ENCODE measurements at places on chromosomes 7 and 10.

DNA sequence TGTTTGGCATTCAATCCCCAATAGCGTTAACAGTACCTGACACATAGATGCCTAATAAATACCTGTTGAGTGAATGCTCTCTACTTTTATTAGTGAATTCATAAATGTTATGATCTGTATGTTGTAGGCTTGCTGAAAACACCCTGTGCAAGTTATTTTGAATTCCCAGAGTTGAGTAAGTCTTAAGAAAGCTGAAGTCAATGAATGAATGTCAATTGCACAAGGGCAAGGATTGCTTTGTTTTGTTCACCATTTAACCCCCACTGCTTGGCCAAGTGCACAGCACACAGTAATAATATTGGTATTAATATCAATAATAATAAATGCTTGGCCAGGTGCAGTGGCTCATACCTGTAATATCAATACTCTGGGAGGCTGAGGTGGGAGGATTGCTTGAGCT is 10.2 kb downstream of the CPA1 start:
- no peak for DNase-seq

DNA sequence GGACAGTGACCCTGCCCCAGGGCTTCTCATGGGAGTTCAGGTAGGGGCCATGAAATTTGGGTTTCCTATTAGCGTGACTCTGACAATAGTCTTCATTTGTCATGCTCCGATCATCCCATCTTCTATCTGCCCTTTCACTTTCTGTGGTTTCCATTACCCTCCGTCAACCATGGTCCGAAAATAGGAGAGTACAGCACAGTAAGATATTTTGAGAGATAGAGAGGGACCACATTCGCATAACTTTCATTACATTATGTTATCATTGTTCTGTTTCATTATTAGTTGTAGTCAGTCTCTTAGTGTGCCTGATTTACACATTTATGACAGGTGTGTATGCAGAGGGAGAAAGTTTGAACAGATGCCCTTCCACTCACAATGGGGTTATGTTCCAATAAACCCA is 649.2 kb downstream of the SDK1 start:
- no peak for DNase-seq

GRCh38 chr10:21509341-21510240 is 15.9 kb downstream of the SKIDA1 start:
- no peak for DNase-seq

GRCh38 chr7:101306307-101306706 is 15.3 kb downstream of the IFT22 start:
- DNase-seq, result no peak

GRCh38 chr10:43206391-43207235 is 60.3 kb downstream of the RASGEF1A start:
- no peak for DNase-seq

DNA sequence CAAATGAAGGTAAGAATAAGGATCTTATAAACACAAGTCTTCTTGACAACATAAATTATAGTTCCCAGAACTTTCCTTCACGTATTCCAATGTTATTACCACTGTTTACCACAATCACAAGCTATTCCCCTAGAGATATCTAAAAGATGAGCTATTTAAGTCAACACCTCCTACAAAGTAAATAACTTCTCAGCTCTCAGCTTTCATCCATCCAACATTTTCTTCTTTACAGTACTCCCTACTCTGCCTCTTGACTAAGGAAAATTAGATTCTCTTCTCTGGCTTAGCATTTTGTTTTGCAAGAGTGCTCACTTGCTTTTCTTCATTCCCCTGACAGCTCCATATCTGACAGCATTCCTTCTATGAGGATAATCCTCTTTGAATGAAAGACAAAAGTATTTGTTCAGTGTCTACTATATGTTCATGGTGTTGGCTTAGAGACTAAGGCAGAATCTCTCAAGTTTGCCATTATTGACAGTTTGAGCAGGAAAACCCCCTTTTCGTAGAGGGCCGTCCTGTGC is 93.0 kb upstream of the IL6 start:
- DNase-seq, result no peak

GRCh38 chr10:71434760-71435394 is 38.2 kb downstream of the CDH23 start:
- no peak for DNase-seq

GRCh38 chr10:79904671-79905321 is 44.1 kb downstream of the SFTPD start:
- no peak for DNase-seq

DNA sequence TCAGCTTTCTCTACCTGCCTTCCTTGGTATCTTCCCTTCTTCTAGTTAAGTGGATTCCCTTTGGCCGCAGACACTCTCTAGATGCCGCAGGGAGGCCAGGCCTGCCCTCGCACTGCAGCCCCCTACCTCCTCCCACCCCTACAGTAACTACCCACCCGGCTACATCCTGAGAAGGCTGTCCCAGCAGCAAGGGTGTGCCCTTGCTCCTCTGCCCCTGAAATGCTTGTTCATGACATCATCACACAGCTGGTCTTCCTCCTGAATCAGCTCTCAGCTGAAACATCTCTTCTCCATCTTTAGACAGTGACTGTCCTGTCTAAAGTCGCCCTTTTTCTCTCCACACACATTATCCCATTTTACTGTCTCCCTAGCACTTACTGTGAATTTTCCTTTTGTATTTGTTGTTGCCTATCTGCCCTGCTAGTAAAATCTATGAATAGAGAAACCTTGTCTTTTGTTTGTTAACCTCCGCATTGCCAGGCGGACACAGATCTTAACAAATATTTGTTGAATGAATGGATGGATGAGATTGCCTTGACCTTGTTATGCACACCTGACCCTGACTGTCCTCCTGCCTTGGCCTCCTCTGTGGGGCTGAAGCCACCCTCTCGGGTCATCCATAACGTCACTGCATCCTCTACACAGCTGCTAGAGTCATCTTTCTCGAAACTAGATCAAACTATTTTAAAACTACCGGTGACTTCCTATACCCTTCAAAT is 108.9 kb upstream of the GATA3 start:
- no peak for DNase-seq

DNA sequence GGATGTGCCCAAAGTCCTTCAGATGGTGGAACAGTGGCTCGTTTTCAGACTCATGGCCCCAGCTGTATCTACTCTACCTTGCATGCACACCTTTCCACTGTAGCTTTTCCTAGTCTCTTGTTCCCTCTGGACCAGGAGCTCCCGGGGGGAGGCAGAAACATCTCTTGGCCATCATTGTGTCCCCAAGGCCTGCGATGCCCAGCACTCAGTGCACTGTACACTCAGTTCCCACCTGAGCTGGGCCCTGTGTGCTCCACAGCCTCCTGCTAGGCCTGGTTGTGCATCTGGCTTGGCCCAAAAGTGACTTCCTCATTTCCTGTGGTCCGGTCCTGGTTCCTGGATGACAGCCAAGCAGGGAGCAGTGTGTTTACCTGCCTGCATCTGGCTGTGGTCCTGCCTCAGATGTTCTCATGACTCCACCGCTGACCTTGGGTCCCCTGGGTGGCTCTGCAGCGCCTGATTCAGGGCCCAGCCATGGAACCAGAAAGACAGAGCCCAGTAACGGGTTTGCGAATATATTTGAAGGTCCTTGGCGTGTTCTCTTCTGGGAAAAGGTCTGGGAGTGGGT is 9.9 kb upstream of the DOCK1 start:
- DNase-seq, result no peak

DNA sequence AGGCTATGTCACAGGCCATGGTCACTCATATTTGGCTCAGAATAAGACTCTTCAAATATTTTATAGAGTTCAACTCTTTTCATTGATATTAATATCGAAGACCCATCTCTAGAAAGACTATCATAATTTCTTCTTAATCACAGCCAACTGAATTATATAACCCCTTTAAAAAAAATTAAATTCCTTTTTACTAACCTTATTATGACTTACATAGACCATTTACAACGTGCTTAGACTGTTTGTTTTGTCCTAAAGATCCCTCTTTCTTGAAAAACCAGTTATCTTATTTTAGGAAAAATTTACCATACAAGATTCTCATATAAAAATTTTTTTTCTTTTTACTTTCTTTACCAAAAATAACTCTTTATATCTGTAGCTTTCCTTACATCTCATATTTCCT is 10.2 kb upstream of the TMEM254 start:
- no peak for DNase-seq

- no peak for DNase-seq
These were observed 137.9 kb upstream of the SEMA3E start for GRCh38 chr7:83786858-83787257.

DNA sequence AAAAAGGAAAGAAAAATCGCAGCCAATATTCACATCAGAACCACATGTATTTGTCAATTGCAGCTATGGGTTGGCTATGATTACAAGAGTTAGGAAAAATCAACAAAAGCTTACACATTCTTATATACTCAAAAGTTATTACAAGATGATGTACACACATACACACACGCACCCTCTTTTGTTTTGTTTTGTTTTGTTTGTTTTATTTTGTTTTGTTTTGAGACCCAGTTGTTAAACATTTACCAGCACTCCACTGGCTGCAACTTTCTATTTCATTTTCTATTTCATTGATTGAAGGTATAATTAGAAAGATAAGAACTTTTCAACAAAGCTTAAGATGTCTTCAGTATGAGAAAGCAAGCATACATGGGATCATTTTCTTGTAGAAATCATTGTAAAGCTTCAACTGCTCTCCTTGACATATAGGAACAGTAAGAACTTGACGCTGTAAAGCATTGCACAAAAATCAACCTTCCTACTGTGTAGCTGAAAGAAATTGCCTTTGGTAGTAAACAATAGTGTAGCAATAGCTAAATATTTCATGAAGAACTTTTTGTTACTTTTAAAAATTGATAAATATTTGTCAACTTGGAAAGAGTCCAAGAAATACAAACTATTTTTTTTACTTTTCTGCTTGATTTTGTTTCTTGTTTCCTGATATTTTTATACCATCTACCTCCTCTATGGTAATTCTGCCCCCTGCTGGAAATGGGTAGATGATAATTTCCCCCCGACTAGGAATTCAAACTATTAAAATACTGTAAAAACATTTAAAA is 205.9 kb downstream of the MBL2 start:
- DNase-seq, result no peak

- DNase-seq, result no peak
These were observed 17.8 kb upstream of the GATA3 start for GRCh38 chr10:8036506-8037198.

GRCh38 chr10:10658172-10658785 is 359.4 kb upstream of the CELF2 start:
- no peak for DNase-seq

GRCh38 chr10:74753442-74754211 is 72.8 kb upstream of the KAT6B start:
- no peak for DNase-seq

DNA sequence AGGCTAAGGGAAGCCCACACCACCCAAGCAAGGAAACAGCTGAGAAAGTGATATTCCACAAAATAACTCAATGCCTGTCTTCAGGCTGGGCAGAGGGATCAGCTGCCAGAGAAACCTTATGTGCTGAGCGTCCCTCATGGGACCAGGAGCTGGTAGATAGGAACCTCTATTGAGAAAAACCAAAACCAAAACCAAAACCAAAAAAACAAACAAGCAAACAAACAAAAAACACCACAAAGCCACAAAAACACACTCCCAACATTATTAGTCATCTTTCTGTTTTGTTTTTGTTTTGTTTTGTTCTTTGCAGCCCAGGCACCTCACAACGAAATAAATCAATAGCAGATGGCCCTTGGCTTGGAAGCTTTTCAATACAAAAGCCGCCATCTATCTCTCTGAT is 760.8 kb upstream of the CELF2 start:
- DNase-seq, result no peak

GRCh38 chr7:99129001-99129400 is 14.9 kb downstream of the SMURF1 start:
- DNase-seq, result no peak

DNA sequence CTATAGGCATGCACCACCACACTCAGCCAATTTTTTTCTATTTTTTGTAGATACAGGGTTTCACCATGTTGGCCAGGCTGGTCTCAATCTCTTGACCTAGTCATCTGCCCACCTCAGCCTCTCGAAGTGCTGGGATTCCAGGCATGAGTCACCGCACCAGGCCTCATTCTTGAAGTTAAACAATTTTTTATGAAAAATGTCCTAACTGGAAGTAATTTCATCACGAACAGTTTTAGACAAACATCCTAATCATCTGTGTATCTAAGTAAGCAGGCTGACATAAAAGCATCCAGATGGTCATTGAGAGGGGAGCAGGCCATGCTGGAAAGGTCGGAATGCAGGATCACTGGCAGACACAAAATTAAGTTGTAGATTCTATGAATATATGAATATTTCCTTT is 269.1 kb downstream of the ZMYND11 start:
- no peak for DNase-seq

DNA sequence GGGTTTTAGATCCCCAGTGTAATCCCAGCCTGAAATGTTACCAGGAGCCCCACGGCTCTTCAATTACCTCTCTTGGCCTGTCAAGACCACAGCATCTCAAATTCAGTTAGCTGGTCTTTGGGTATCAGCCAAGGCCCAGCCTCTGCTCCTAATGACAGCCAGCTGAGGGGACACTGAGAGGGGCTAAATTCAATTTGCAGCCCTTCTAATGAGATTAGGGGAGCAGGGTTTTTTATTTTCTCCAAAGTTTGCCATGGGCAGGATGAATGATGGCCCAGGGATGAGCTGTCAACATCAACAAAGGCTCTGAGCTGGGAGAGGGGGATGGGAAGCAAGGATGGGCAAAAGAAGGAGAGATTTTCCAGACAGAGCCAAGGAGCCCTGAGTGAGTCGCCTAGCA is 116.8 kb upstream of the TBX20 start:
- DNase-seq, result no peak

- DNase-seq, result no peak
These were observed 197.4 kb downstream of the JCAD start for GRCh38 chr10:29861811-29862505.

DNA sequence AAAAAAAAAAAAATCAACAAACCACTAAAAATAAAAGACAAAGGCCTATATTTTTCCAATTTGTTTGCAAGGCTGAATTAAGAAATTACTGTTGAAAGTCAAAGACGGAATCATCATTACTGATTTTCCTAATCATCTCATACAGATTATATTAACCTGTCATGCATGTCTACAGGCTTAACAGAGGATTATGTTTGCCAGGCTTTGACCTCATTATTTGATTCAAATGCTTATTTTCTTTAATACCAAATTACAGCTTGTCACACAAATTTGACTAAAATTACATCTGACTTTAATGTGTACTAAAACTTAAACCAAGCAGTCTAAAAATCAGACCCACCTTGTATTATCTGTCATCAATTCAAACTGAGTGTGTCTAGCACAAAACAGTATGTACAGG is 21.2 kb downstream of the KIF5B start:
- DNase-seq, result no peak

- DNase-seq, result no peak
These were observed 39.6 kb downstream of the ENTPD1 start for GRCh38 chr10:95795602-95796001.

DNA sequence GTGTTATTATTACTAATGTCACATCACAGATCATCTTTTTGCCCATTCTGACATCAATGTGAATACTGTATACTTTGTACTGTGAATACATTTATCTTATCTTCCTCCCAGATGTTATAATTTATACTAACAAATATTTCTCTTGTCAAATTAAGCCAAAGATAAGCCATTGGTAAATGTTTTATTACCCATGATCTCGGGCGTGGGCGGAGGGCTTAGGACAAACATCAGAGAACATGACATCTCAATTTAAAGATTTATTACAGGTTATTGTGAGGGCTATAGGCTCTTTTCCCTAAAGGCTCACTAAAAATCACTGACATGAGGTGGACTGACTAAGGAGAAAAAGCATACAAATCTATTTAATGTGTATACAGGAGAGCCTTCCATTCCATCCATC is 58.2 kb upstream of the DGKB start:
- DNase-seq, result no peak

GRCh38 chr10:70749756-70750155 is 35.4 kb downstream of the TBATA start:
- DNase-seq, result no peak

- DNase-seq, result no peak
These were observed 3.7 kb upstream of the HNRNPH3 start for GRCh38 chr10:68327889-68328786.
